ENCODE measurements at places on chromosomes 7 and 10.
A peak's percentile ranks its signal among the peaks of the same experiment; 100 is the strongest.

DNA sequence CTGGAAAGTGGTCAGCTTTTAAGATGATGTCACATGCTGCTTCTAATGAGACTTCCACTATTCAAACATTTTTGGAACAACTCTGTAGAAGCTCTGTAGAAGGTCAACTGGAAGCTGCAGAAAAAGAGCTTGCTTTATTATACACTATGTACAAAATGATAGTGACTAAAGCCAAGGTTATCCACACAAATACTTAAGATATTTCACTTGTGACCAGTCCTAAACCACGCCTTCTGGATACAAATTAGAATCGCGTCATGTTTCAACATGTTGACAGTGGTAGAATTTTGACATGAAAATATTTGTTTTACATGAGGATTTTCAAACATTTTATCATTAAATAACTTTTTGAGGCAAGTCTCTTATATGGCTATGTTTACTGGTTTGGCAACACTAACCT is 499.6 kb upstream of the PHF14 start:
- no peak for DNase-seq

DNA sequence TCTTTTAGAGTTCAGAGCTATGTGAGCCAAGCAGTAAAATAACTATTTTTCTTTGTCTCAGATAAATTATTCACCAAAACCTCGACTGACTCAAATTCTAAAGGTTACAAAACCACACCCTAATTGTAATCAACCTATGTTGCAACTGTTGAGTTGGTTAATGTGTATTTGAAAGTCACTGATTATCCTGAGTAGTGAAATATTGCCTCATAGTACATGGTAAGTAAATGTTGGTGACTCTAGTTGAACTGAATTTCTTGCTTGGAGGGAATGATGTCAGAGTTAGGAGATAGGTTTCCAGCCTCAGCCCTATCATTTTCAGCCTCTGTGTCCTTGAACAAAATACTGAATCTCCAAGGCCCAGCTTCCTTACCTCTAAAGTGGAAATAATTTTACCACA is 3.0 kb upstream of the CYP2C18 start:
- no peak for DNase-seq

GRCh38 chr7:155815332-155816191 is 3.3 kb upstream of the SHH start:
- peak; percentile 37 for DNase-seq

GRCh38 chr7:139730746-139731612 is 46.8 kb downstream of the HIPK2 start:
- no peak for DNase-seq

DNA sequence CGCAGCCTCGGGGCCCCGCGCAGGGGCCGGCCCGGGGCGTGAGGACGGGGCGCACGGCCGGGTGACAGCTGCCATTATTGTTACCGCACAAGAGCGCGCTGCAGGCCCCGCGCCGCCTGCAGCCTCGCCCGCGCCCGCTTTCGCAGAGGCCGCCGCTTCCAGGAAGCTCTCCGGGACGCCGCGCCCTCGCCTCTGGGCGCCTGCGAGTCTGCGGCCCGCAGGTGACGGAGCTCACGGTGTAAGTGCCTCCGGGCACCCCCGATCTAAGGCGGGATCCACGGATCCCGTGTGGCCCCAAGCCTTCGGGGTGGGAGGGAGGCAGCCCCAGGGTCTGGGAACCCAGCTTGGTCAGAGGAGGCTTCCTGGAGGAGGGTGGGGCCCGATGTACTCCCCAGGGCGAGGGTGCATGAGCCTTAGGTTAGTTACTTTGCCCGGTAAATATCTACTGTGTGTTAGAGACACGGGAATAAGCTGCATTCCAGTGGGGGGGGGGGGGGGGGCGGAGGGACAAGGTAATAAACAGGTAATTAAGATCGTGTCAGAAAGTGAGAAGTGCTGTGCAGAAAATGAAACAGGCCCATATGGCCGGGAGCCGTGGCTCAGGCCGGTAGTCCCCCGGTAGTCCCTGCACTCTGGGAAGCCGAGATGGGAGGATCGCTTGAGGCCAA is 638 bp downstream of the IQCE start:
- DNase-seq = no peak

GRCh38 chr10:76868098-76868977 is 769.3 kb downstream of the KCNMA1 start:
- no peak for DNase-seq

DNA sequence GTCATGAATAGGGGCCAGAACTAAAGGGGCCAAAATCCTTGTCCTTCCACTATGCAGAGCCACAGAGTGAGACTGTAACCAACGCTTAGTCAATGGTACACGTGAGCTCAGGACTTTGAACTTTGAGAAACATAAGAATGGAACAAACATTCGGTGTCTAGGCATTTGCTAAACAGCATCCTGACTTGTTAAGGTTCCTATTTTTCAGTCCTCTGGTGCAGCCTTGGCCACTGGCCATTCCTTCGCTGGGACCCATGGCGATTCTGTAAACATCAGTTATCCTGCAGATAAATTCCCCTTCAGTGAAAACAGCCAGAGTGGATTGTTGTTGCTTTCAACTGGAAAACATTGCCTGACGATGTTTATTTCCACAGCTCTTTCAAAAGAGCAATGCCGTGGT is 266.8 kb downstream of the SORCS1 start:
- no peak for DNase-seq

GRCh38 chr10:28807760-28808613 is 130.7 kb downstream of the BAMBI start:
- no peak for DNase-seq

DNA sequence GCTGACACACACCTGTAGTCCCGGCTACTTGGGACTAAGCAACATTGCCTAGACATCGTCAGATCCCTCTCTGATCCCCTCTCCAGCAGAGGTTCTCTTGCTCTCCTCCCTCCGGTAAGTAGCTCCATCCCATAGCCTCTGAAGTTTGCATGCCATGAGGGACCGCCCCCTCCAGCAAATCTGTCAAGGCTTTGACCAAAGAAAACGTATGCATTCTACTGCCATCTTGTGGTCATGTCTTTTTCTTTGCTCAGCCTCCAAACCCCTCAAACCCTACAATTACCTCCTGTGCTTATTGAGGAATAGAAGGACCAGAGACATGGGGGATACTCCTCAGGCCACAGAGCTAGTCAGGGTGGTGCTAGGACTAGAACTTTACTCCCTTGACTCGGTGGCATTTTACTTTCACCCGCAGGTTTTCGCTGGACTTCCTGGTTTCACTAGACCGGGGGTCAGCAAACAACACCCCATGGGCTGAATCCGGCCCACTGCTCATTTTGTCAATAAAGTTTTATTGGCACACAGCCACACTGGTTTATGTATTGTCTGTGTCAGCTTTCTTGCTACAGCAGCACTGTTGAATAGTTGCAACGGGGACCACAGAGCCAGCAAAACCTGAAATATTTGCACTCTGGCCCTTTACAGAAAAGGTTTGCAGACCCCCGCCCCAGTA is 202.6 kb upstream of the FOXK1 start:
- DNase-seq = no peak

- DNase-seq = no peak
Measured at GRCh38 chr10:107094824-107095522, 69.5 kb downstream of the SORCS1 start.

DNA sequence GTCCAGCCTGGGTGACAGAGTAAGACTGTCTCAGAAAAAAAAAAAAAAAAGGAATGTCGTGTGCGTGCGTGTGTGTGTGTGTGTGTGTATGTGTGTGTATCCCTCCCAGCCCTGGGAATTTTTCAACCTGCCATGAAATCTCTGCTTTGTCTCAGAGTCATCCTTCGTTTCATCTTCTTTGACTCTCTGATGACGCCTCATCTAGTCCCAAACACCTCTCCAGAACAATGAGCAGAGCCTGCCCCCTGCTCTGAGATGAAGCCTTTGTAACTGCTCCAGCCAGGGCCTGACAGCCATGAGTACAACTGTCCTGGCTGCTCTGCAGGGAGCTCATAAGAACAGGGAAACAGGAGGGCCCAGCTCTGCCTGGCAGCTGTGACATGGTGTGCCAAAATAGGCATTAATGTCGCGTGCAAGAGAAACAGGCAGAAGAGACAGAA is 149.5 kb downstream of the FAM107B start:
- no peak for DNase-seq

DNA sequence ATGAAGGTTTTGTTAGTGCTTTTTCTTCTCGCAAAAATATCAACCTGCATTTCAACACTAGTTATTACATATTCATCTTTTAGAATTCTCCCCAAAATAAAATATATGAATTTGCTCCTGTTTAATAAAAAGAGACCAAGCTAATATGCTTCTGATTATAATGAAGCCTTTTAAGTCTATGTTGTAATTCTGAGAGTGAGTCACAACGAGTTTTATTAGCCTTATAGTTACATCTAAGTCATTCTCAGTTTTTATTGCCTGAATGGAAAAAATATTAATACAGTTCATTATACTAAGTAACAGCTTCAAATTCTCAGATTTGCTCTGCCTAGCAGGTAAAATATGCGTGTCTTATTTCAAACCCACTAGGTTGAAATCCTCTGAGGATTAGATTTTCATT is 152.4 kb upstream of the CELF2 start:
- no peak for DNase-seq

DNA sequence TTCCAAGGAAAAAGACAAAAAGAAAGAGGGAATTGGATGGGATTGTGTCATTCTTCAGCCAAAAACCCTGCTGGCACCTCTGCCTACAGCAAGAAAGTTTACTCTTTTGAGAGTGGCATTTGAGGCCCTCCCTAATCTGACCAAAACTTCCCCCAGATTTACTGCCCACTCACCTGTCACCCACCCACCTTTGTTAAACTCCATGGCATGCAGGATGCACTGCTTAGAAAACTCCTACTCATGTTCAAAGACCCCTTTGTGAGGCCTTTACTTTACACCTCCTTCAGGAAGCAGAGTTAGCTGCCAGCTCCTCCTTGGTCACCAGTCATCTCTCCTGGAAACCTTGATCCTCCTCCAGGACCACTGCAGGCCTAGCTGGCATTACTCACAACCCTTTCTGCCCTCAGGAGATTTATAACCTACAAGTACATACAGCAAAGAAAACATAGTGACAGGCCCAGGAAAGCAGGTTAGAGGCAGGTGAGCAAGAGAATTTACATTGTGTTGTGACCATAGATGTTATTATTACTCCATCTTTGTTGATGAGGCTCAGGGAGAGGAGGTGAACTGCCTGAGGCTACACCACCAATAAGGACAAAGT is 10.3 kb upstream of the PLAC9 start:
- DNase-seq = no peak

DNA sequence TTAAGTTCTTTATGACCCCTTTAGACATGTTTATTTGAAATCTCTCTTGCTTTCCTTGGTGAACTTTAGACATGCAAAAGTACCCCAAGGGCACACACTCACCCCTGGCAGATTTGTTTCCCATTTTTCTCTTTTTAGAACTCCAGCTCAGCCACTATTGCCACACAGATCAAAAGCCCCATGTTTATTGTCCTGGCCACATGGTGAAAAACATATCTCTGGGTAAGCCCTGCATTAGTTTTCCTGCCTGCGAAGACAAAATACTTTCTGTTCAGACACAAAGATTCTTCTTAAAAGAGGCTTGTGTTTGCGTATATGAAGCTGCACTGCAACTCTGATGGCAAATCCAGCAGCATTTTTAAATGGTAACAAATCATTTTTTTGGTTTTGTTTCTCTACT is 200.0 kb downstream of the POLR1F start:
- DNase-seq = no peak

DNA sequence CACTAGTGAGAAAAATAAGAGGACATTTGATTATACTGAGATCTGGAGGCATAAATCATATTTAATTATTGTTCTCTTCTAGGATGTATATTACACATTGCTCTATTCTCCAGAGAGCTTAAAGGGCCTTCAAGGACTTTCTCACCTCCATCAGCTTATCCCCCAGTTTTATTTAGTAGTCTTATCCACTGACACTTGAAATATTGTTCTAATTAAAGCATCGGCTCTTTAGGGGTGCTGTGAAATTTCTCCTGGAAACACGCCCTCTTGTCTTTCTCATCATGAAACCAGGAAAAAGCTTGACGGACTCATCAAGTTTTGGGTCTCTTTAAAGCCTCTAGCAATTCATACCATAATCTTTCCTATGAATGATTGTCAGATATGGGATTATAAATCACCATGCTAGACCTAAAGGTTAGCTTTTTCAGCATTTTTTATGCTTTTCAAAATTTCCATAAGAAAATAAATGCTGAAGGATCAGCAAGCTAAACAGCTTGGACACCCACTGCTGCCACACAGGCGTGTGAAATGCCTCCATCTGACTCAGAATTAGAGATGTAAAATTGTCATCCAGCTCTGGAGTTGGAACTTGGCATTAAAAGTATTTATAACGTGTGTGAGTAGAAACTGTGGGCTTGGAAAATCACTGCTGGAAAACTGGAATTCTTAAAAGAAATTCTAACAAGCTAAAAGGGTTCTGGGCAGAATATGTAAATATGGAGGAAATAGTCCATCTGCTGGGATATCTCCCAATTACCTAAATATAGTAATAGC is 216.3 kb downstream of the CHRM2 start:
- DNase-seq = no peak

GRCh38 chr7:139960157-139960556 is 102.6 kb downstream of the PARP12 start:
- no peak for DNase-seq

DNA sequence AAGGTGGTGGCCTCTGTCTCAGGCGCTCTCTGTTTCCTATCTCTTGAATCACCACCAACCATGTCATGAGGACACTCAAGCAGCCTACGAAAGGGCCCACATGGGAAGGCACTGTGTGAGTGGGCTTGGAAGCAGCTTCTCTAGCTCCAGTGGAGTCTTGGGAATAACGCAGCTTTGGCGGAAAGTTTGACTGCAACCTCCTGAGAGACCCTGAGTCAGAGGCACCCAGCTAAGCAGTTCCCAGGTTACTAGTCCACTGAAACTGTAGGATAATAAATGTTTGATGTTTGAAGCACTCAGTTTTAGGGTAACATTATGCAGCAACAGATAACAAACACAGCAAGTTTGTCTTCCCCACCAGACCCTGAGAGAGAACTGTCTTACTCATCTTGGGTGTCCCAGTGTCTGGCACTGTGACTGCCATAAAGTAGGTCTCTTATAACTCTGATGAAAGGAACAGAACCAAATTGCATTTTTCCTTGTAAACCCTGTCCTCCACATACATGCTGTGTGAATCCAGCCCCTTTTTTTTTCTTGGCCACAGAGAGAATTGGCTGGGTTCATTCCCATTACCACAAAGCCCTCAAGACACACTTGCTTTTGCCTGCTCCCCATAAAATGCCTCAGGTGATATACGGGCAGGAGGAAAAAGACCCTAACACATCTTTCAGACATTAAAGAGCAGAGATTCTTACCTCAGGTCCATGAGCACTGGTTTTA is 185.5 kb downstream of the ZNF365 start:
- DNase-seq = no peak

GRCh38 chr7:36491317-36491716 is 101.7 kb downstream of the ANLN start:
- DNase-seq = no peak

- no peak for DNase-seq
Measured at GRCh38 chr10:47349941-47350371, 1.8 kb downstream of the RBP3 start.

DNA sequence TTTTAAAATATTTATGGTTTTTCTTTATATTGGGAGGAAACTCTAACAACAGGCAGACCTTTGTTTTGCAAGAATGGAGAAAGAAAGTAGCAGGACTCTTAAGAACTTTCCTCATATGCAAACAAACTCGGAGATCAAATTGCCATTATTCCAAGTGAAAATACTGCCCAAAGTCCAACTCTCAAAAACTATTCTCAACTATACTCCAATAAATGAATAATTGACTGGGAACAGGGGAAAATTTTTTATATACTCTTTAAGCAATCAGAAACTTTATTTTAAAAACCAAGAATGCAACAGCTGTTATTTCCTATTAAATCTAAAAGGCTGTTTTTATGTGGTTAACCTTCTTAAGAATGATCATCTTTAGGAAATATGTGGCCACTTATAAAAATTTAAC is 101.9 kb downstream of the COL28A1 start:
- DNase-seq = no peak

GRCh38 chr7:150716368-150716767 is at the start of gene GIMAP1:
Gene GIMAP1, plus strand, starts transcription at chr7:150716613. Its CDS starts 2,435 bp downstream, at chr7:150719048.
- DNase-seq = no peak

Measured in hypothalamus (tissue), 51 donors.